ENCODE measurements at places on chromosomes 6 and 20.

DNA sequence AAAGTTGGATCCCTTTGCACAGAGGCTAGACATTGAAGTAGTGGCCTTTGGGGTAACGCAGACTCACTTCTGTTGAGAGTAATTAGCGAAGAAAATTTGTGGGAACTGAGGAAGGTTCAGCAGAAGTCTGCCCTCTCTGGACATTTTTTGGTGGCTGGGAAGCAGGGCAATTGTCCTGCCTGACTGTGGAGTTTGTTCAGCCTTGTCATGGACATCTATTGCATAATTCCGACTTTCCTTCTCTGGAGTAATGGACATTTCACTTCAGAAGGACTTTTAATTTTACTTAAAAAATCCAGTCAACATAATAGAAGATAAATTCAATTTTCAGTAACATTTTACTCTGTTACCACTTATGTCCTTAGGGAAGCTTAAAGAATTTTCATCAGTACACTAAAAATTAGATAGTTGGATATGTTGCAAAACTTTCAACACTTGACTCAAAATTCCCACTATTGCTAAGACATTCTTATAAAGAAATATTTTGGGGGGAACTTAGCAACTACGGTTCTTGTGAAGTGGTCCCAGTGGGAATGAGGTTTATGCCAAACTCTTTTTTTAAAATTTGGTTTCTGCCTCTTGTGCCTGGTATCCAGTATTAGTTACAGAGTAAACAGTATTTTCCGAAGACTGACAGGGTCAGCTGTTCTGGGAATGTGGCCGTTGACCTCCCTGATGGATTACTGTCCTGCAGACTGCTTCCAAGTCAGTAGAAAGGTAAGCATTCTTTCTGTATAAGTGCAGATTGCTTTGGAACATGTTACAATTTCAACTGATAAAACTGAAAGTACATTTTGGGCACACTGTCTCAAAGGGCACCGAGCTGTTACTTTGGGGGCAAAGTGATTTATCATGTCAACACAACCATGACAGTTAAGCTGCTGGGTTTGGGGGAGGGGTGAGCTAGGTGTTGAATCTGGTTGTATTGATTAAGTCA is 100.6 kb upstream of the MLIP start:
- no peak for DNase-seq

- DNase-seq, result no peak
Observed at GRCh38 chr6:34178357-34179105, 32.6 kb upstream of the GRM4 start.

GRCh38 chr20:45309075-45309474 is 976 bp upstream of the MATN4 start:
- no peak for DNase-seq

- no peak for DNase-seq
Observed at GRCh38 chr6:15090745-15091384, 155.0 kb upstream of the JARID2 start.

- DNase-seq, result no peak
Observed at GRCh38 chr20:10359621-10360040, 74.4 kb downstream of the MKKS start.

DNA sequence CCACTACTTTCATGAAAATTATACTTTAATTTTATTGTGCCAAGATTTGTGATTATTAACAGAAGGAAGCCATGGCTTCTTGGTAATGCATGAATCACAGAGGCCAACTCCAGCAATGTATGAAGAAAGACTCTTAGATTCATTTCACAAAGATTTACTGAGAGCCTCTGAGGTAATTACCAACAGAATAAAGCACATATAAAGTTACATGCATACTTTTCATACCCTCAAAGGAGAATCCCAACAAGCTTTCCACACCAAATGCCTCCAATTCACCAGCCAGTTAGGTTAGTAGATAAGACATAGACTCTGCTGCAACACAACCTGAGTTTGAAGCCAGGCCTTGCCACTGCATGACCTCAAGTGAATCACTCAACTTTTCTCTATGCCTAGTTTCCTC is 41.9 kb downstream of the HBS1L start:
- no peak for DNase-seq

Data from stimulated activated CD8-positive, alpha-beta memory T cell treated with anti-CD3 and anti-CD28 coated beads, Interleukin-4, amount 100 ng/mL, for 1 hour (primary cell).